ENCODE measurements at places on chromosomes 7 and 10. TPM values are rescaled to one million over a fixed set of nuclear protein-coding genes. Genes with fewer than 3 reads are reported as not detected.

The ASZ1 gene
- total RNA-seq, result not detected

The SNX8 gene
- total RNA-seq, result 8.7 TPM

The SMARCD3 gene
- 2.1 TPM for total RNA-seq

The TOMM7 gene
- 172 TPM for total RNA-seq

The PNLIP gene
- total RNA-seq, result under 0.01 TPM

The TMEM243 gene
- 26.9 TPM for total RNA-seq

The XPNPEP1 gene
- total RNA-seq, result 76.6 TPM

The SLC35B4 gene
- 8.2 TPM for total RNA-seq

The KAZALD1 gene
- total RNA-seq, result 4.0 TPM

The PTPRN2 gene
- 2.8 TPM for total RNA-seq

Measured in bronchial epithelial cell (primary cell).